Lower lobe of right lung (tissue), 2 donors: ENCODE measurements at places on chromosomes 2 and 18. TPM values are rescaled to one million over a fixed set of nuclear protein-coding genes. Genes with fewer than 3 reads are reported as not detected.

Gene HOXD11
- not detected for total RNA-seq

Gene SH3RF3
- total RNA-seq = 5.7 TPM

Gene ABCG8
- not detected for total RNA-seq

Gene LRRFIP1
- total RNA-seq = 180 TPM

Gene CFAP65
- 7.6 TPM for total RNA-seq

Gene ATP6V1B1
- total RNA-seq = 2.2 TPM

Gene METAP1D
- 3.8 TPM for total RNA-seq

Gene FAHD2B
- 11.8 TPM for total RNA-seq

Gene GREB1L
- total RNA-seq = 0.74 TPM

Gene FBXO36
- total RNA-seq = 3.3 TPM

DNA sequence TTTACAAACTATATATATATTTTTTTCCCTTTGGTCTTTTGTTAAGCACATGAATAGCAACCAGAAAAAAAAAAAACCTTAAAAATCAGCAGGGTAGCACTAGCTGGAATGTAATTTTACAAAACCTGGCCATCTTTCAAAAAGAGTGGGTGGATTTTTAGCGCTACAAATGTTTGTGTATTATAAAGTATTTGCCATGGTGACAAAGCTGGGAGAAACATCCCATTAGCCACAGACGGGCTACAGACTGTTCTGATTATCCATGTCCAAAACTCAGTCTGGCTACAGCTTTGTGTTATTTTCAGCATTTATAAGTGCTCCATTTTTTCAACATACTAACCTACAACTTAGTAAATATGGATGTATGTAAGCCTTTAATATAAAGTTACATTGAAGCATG lies 249.5 kb upstream of the TANK start:
- no peaks in the 10 kb centered on the region for H3K36me3 ChIP-seq
- no peaks in the 10 kb centered on the region for H3K27me3 ChIP-seq
- H3K4me1 ChIP-seq = no peaks in the 10 kb centered on the region
- no peak for DNase-seq
- no peak overlapping the region for H3K4me3 ChIP-seq

- DNase-seq = no peak
- H3K4me1 ChIP-seq = no peaks in the 10 kb centered on the region
- no peak overlapping the region for H3K4me3 ChIP-seq
- H3K27ac ChIP-seq = no peak overlapping the region
- no peaks in the 10 kb centered on the region for H3K36me3 ChIP-seq
- H3K27me3 ChIP-seq = no peaks in the 10 kb centered on the region
Observed at GRCh38 chr2:13662055-13662454, 945.3 kb downstream of the TRIB2 start.

- no peaks in the 10 kb centered on the region for H3K36me3 ChIP-seq
- H3K4me3 ChIP-seq = no peak overlapping the region
- peaks cover 3% of the 10 kb centered on the region for H3K27me3 ChIP-seq
- no peaks in the 10 kb centered on the region for H3K4me1 ChIP-seq
- H3K27ac ChIP-seq = no peak overlapping the region
- no peak for DNase-seq
Observed at GRCh38 chr18:8659609-8660242, 45.6 kb upstream of the MTCL1 start.

GRCh38 chr2:233434666-233435330 lies 80.5 kb downstream of the DGKD start:
- H3K27me3 ChIP-seq = no peaks in the 10 kb centered on the region
- DNase-seq = no peak
- H3K4me3 ChIP-seq = no peak overlapping the region
- H3K27ac ChIP-seq = no peak overlapping the region
- peaks cover 55% of the 10 kb centered on the region for H3K36me3 ChIP-seq

DNA sequence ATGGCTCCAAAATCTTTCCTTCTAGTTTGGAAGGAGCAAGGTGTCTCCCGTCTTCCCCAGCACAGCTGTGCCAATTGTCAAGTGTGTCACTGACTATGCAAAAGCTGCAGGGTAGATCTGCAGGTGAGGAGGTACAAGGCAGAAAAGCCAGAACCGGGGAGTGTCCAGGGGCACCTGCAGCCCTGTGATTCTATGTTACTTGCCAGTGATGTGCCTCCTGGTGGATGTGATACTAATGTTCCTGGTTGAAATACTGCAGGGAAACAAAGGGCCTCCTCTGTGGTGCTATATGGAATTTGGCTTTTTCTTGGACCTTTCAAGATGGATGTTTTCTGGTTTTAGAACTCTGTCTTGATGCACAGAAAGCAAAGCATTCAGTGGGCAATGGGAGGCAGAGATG lies 80.3 kb downstream of the ST6GAL2 start:
- no peak for DNase-seq
- H3K4me3 ChIP-seq = no peak overlapping the region
- no peaks in the 10 kb centered on the region for H3K4me1 ChIP-seq
- H3K27me3 ChIP-seq = no peaks in the 10 kb centered on the region
- H3K27ac ChIP-seq = no peak overlapping the region

- peak overlapping the region; percentile 2 for H3K27ac ChIP-seq
- H3K4me3 ChIP-seq = no peak overlapping the region
- no peak for DNase-seq
- H3K4me1 ChIP-seq = peaks cover 17% of the 10 kb centered on the region
Observed at GRCh38 chr2:200747668-200748618, 63.8 kb upstream of the BZW1 start.

GRCh38 chr18:57422313-57422872 lies 12.8 kb upstream of the ONECUT2 start:
- H3K27ac ChIP-seq = no peak overlapping the region
- no peak for DNase-seq

GRCh38 chr2:107437807-107438206 lies 388.9 kb upstream of the RGPD4 start:
- no peak overlapping the region for H3K27ac ChIP-seq
- no peaks in the 10 kb centered on the region for H3K27me3 ChIP-seq
- DNase-seq = no peak
- no peaks in the 10 kb centered on the region for H3K4me1 ChIP-seq
- H3K36me3 ChIP-seq = no peaks in the 10 kb centered on the region

DNA sequence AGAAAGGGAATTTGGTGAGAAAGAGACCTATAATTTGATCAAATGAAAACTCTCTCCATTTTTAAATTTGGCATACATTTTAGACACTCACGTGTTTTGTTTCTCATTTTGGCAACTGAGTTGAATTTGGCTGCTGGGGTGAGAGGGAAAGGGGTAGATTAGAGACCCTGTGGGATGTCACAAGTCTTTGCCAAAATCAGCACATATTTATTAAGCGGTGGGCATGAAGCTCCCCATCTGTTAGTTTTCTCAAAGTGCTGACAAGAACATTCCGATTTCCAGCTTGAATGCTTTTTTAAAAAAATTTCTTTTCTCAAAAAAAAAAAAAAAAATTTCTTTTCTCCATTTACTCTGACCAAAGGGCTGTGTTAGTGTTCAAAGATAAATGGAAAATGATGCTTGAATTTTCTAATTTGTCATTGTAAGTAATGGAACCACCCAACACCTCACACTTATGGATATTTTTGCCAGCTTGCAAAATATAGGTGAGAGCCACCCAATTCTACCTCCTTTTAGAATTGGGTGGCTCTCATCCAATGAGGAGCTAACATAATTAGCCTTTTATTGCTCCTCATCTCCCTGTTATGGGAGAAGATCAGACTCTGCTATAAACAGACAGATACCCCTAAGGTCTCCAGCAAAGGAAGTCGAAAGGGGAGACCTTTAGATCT lies 222.9 kb upstream of the FN1 start:
- no peaks in the 10 kb centered on the region for H3K4me1 ChIP-seq
- H3K27ac ChIP-seq = no peak overlapping the region
- H3K27me3 ChIP-seq = no peaks in the 10 kb centered on the region
- H3K4me3 ChIP-seq = no peak overlapping the region
- no peaks in the 10 kb centered on the region for H3K36me3 ChIP-seq
- DNase-seq = no peak

- DNase-seq = no peak
- H3K4me1 ChIP-seq = peaks cover 54% of the 10 kb centered on the region
- peak overlapping the region; percentile 59 for H3K27ac ChIP-seq
- no peak overlapping the region for H3K4me3 ChIP-seq
Observed at GRCh38 chr2:26609205-26609631, 31.9 kb downstream of the CIB4 start.

DNA sequence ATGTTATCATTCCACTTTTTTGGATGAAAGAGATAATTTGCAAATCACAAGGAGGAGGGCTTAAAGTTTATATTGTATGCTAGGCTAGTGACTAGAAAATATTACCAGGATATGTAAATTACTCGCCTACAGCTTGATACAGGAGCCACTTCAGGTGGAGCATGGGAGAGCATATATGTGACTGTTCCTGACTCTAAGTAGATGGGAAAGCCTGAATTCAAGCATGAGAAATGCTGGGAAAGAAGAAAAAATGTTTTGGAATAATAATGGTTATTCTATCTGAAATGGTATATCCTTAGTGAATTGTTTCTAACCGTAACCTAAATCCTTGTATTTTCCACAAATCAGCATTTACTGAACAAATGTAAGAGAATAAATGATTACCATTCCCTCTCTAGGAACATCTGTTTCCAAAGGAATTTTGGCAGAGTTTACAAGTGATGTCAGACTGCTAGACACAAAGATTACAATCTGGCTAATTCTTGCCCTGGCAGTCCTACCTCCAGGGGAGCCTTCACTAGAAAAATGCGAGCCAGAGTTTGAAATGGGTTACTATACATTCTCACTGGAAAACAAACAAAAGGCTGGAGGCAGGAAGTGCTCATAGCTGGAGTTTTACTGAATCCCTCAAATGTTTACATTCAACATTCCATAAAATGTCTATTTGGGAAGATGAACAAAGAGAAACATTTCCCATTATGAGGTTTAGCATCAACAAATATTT lies 129.4 kb upstream of the MAPRE2 start:
- DNase-seq = no peak
- H3K4me3 ChIP-seq = no peak overlapping the region
- H3K27ac ChIP-seq = no peak overlapping the region
- H3K36me3 ChIP-seq = no peaks in the 10 kb centered on the region
- no peaks in the 10 kb centered on the region for H3K4me1 ChIP-seq

GRCh38 chr2:241358470-241358869 lies 2.4 kb downstream of the FARP2 start:
- peaks cover 12% of the 10 kb centered on the region for H3K36me3 ChIP-seq
- peaks cover 52% of the 10 kb centered on the region for H3K4me1 ChIP-seq
- H3K27ac ChIP-seq = no peak overlapping the region
- H3K4me3 ChIP-seq = peak overlapping the region; percentile 72

DNA sequence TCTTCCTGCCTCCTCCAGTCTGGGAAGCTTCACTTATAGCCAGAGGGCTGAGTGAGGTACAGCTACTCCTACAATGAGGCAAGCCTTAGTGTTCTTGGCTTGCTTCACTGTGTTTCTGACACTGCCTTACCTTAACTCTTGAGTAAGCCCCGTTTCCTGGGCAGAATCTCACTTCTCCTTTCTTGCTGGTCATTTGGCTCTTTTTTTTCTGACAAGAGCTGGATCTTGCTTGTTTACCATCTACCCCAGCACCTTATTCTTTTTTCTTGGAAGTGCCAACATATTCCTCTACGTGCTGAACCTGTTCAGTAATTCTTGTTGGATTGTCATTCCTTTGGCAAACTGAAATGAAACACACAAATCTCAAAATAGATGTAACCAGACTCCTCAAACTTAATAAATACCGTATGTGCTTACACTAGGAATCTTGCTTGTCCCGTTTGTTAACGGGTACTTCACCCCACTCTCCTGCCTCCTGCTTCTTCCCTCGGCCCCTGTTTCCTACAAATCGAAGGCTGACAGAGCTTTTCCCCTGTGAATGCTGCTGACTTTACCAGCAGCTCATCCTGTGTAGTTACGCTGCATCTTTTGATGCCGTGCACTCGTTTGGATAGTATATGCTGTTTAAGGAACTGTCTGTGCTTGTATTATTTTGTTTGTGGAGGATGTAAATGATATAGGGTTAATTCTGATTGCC lies 132.2 kb downstream of the FMNL2 start:
- H3K36me3 ChIP-seq = no peaks in the 10 kb centered on the region
- peaks cover 77% of the 10 kb centered on the region for H3K4me1 ChIP-seq
- no peaks in the 10 kb centered on the region for H3K27me3 ChIP-seq
- peak overlapping the region; percentile 64 for H3K27ac ChIP-seq

DNA sequence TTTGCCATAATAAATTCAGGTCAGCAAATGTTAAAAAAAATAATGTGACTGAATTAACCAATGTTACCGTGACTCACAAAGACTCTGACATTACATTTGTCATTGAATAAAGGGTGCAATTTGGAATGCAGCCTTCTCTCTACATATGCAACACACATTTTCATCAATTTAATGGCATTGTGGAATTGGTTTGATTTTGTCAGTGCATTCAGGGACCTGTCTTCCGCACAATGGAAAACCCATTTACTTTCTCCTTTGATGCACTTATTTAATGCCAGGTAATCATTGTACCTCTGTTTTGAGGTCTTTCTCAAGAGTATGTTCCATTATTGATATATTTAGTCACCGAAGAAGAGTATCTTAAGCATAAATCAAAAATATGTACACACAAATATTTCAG lies 1099.3 kb downstream of the SOCS6 start:
- H3K4me1 ChIP-seq = no peaks in the 10 kb centered on the region
- no peaks in the 10 kb centered on the region for H3K27me3 ChIP-seq
- no peak overlapping the region for H3K4me3 ChIP-seq

DNA sequence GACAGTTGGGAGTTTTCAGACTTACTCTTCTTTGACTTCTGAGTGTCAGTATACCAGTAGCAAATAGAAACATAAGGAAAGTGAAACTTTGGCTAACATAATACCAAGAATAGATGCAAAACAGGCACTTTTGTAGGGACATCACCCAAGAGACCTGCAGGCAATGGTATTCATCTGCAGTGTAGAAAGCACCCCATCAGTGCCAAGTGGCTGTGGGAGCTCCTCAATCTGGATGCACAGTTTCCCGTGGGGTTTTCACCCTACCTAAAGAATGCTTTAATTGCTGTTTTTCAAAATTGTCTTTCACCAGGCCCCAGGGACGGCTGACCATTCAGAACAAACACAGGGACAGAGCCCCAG lies 96.6 kb upstream of the GPR45 start:
- DNase-seq = no peak
- H3K4me1 ChIP-seq = no peaks in the 10 kb centered on the region
- peaks cover 37% of the 10 kb centered on the region for H3K27me3 ChIP-seq
- no peaks in the 10 kb centered on the region for H3K36me3 ChIP-seq
- no peak overlapping the region for H3K4me3 ChIP-seq

GRCh38 chr2:216195565-216196029 lies 86.4 kb downstream of the XRCC5 start:
- peaks cover 100% of the 10 kb centered on the region for H3K36me3 ChIP-seq
- H3K27ac ChIP-seq = no peak overlapping the region

DNA sequence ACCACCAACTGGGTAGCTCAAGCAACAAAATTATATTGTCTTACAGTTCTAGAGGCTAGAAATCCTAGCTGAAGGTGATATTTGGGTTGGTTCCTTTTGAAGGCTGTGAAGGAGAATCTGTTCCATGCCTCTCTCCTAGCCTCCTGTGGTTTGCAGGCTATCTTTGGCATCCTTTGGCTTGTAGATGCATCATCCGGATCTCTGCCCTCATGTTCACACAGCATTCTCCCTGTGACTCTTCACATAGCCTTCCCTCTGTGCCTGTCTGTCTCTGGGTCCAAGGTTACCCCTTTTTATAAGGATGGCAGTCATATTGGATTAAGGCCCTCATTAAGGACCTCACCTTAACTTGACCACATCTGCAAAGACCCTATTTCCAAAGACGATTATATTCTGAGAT lies 78.6 kb upstream of the MAP3K20 start:
- H3K27me3 ChIP-seq = no peaks in the 10 kb centered on the region
- no peak overlapping the region for H3K27ac ChIP-seq
- peaks cover 12% of the 10 kb centered on the region for H3K4me1 ChIP-seq
- H3K36me3 ChIP-seq = no peaks in the 10 kb centered on the region

GRCh38 chr2:212863185-212863588 lies 288.2 kb downstream of the IKZF2 start:
- peak; percentile 43 for DNase-seq
- H3K4me3 ChIP-seq = no peak overlapping the region
- H3K36me3 ChIP-seq = no peaks in the 10 kb centered on the region
- no peak overlapping the region for H3K27ac ChIP-seq
- no peaks in the 10 kb centered on the region for H3K4me1 ChIP-seq
- no peaks in the 10 kb centered on the region for H3K27me3 ChIP-seq
